ENCODE measurements at places on chromosomes 6 and 20.
A peak's percentile ranks its signal among the peaks of the same experiment; 100 is the strongest.

GRCh38 chr6:11130605-11131004 is 19.1 kb upstream of the ERVFRD-1 start:
- no peak for DNase-seq

- DNase-seq, result no peak
Measured at GRCh38 chr20:20628314-20628713, 84.1 kb downstream of the RALGAPA2 start.

DNA sequence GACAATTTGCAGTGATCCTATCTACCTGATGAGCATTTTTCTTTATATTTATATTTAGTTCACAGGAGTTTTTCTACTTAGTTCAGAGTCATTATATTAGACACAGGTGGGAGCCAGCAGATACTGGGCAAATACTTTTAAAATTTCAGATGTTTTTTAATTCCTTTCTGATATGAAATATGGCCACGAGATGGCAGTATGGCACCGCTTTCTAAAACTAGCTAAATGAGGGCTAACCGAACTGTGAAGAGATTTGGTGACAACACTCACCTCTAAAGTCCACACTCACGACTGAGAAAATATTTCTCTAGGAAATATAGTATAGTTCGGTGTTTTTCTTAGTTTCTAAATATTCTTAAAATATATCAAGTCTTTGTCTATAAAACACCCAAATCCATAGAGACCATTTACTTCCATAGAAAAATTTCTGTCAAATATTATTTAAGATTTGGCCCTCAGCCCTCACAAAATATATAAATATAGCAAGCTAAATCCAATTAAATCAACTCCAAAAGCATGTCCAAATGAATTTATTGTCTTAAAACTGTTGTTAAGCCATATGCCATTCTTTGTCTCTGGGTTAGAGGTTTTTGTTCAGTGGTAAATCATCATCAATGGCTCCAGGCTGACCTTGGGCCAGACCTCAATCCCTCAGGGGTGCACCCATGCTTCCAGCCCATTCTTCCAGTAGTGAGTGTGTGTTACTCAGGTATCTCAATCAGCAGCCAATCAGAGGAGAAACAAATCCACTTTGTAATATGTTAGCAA is 63.6 kb downstream of the HUS1B start:
- no peak for DNase-seq

DNA sequence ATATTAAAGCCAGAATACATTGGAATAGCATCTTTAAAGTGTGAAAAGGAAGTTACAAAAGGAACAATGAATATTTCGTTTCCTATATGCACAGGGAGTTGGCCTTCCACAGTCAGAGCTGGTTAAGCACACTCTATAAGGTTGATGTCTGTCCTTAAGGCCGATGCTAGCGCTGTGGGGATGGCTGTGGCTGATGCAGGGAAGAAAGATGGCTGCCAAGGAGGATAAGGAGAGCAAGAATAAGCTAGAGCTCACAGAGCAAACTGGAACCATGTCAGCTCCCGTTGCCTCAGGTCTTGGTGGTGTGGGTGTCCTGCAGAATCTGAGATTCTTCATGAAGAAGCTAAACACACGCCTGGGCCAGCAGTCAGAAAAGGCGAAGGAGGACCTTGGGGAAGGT is 20.8 kb upstream of the STX11 start:
- DNase-seq, result no peak

DNA sequence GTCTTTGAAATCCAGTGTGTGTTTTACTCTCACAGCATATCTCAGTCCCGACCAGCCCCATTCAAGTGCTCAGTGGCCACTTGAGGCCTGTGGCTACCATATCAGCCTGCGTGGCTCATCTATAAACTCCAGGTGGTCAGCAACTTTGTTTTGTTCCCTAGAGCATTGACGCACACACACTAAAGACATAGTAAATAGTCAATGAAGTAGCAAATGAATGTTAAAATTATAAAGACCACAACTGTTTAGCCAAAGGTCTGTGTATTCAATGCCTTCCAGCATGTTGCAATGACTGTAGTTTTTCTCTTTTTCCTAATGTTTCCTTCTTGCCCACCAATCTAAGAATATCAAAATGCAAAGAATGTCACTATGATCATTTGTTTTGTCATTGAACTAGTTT is 238.2 kb upstream of the ZNF217 start:
- no peak for DNase-seq

- no peak for DNase-seq
Measured at GRCh38 chr6:40148882-40149573, 214.8 kb upstream of the MOCS1 start.

GRCh38 chr20:17281478-17281877 is 54.6 kb downstream of the PCSK2 start:
- DNase-seq, result no peak

- DNase-seq, result no peak
Measured at GRCh38 chr6:30547454-30547853, 8.8 kb downstream of the GNL1 start.

DNA sequence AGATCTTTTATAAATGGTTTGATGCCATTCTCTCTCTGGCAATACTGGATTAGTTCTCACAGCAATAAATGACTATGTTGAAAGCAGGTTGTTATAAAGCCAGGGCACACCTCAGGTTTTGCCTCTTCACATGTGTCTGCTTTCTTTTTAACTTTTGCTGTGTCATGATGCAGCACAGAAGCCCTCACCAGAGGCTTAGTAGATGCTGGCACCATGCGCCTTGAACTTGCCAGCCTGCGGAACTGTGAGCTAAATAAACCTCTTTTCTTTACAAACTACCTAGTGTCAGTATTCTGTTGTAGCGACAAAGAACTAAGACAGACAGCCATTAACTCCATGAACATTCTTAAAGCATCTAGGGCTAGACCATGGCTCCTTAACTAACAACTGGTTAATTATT is 15.3 kb upstream of the GPR63 start:
- no peak for DNase-seq

DNA sequence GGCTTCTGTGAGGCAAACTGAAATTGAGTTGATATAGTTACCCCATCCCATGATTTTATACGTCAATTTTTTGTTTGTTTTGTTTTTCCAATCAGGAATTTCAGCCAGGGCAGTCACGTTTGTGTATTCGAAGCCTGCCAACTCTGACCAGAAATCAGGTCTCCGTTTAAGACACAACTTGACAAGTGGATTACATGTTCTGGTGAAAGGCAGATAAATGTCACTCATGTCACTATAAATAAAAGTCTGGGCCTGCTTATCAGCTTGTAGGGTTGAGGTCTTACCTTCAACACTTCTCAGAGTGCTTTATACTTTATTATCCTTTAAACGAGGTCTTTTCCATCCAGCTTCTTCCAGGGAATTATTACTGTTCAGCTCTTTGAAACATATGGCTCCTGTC is 8.4 kb upstream of the XRN2 start:
- DNase-seq, result no peak

GRCh38 chr20:34768096-34768495 is 57.4 kb downstream of the NCOA6 start:
- peak; percentile 33 for DNase-seq

DNA sequence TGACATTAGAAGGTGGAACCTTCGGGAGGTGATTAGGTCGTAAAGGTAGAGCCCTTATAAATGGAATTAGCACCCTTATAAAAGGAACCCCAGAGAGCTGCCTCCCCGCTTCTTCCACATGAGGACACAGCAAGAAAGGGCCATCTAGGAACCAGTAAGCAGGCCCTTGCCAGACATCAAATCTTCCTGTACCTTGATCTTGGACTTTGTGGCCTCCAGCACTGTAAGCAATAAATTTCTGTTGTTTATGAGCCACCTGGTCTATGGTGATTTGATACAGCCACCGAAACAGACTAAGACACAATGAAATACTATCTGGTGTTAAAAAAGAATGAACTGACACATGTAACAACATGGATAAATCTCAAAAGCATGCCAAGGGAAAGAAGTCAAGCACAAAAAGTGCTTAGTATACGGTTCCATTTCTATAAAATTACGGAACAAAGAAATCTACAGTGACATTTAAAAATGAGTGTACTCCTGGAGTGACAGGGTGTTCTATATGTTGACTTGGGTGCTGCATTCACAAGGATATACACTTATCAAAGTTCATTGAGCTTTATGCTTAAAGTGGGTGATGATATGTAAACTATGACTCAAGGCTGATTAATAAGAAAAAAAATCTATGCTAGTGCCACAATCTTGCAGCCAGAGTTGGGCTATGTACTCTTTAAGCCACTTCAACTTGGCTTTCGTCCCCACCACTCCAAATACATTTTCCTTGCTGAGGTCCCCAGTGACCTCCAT is 18.4 kb downstream of the SERPINB1 start:
- no peak for DNase-seq

- no peak for DNase-seq
Measured at GRCh38 chr20:5947276-5947675, 3.1 kb downstream of the TRMT6 start.

DNA sequence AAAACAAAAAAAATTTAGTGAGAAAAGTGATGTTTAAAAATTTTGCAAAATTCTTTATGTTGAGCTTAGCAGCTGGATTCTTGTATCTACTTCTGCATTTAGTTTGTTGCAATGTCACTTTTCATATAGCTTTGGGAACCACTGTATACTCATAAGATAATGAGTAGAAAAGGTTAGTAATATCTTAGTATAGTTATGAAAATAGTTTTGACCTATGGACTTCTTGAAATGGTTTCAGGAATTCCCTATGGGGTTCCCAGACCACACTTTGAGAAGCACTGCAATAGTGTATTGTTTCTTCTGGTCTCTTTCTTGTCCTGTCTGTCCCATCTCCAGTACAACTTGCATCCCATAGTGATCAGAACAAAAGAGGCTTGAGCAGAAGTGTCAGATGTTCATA is 29.4 kb downstream of the PPP1R16B start:
- no peak for DNase-seq

DNA sequence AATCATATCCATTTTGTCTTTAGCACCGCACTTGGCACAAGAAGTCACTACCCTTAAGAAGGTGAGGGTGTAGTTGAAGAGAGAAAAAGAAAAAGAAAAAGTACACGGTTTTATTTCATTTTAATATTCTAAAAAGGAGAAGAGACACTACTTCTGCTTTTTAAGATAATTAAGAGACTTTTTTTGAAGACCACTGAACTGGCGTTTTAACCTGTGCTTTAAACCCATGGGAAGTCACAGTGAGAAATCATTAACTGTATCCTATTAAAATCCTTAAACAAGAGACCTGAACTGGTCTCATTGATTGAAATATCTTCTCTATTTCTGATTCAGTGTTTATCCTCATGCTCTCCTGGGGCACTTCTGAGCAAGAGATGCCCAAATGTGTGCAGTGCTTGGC is 243.5 kb downstream of the TMEM242 start:
- DNase-seq, result no peak

DNA sequence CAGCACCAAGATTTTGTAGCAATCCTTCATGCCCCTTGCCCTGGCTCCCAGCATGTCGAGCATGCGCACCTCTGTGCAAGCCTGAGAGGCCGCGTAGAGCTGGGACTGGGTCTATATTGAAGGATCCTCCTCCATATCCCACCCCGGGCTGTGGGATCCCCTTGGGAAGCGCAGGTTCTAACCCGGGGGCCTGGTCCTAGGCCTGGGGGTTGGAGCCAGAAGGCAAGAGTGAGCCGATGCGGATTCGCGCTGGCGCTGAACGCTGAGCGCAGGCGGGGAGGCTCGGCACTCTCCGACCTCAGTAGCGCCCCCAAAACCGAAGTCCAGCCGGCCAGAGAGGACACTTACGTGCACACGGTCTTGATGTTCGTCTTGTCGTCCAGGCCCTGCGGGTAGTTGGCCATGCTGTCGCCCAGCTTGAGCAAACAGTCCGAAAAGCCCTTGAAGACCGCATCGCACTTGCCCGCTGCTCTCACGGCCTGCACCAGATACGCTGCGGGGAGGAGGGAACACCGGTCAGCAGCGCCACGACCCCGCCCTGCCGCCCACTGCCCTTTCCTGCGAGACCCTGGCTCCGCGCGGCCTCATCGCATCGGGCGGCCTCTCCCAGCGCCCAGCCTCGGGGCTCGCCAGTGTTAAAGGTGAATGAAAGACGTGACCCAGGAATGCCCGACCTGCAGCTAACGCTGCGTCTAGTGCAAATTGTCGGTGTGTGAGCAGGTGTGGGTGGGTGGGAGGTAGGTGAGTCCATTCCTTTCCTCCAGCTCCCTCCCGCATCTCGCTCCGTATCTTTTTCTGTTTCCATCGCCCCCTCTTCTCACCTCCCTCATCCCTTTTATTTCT is 4.5 kb downstream of the NRN1 start:
- no peak for DNase-seq

GRCh38 chr6:142047934-142048592 is 84.7 kb upstream of the GJE1 start:
- DNase-seq, result no peak

GRCh38 chr6:85124472-85125354 is 325.2 kb upstream of the NT5E start:
- DNase-seq, result no peak

DNA sequence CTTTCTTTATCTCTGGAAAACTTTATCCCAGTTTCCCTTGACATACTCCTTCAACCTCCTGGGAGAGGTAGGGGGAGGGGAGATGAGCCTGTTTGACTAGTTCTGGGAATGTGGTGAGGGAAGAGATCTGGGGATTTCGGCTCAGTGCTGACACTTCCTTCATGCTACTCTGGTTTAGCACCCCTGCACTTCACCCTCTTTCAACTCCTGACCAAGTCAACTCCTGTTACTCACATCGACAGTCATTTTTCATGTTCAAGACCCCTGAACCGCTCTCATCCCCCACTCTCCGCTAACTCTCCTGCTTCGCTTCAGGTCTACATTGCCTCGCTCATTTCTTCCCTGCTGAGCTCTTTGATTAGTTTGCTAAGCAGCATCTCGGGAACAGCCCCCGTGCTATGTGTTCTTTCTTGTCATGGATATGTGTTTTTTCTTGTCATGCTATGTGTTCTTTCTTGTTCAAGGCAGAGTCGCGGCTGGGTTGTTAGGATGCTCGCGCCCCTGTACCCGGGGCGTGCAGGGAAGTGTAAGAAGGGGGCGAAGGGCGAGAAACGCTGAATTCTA is 16.6 kb upstream of the TRIM27 start:
- DNase-seq, result no peak

DNA sequence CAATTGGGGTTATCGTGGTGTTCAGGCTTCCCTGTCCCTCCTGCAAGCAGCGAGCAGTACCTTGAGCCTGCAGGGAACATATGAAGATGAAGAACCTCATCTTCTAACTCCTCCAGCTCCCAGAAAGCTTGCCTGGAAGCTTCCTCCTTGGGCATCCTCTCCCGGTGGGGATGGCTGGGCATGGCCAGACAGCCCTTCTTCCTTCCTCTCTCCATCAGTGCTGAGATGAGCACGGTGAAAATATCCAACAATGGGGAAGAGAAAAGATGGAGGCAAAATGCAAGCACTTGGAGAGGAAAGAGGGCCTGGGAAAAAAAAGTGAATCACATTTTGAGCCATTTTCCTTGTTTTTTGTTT is 107.7 kb upstream of the FOXA2 start:
- DNase-seq, result no peak

GRCh38 chr20:54548849-54549248 is 73.5 kb downstream of the DOK5 start:
- DNase-seq, result no peak

GRCh38 chr20:20395903-20396568 is 28.1 kb downstream of the INSM1 start:
- no peak for DNase-seq

GRCh38 chr6:33105916-33106871 is 30.4 kb downstream of the HLA-DPB1 start:
- no peak for DNase-seq

- DNase-seq, result peak; percentile 62
Measured at GRCh38 chr6:20978151-20978614, 443.9 kb downstream of the CDKAL1 start.

- DNase-seq, result no peak
Measured at GRCh38 chr6:168934660-168935627, 318.7 kb downstream of the THBS2 start.
